ENCODE measurements at places on chromosomes 12 and 14.

DNA sequence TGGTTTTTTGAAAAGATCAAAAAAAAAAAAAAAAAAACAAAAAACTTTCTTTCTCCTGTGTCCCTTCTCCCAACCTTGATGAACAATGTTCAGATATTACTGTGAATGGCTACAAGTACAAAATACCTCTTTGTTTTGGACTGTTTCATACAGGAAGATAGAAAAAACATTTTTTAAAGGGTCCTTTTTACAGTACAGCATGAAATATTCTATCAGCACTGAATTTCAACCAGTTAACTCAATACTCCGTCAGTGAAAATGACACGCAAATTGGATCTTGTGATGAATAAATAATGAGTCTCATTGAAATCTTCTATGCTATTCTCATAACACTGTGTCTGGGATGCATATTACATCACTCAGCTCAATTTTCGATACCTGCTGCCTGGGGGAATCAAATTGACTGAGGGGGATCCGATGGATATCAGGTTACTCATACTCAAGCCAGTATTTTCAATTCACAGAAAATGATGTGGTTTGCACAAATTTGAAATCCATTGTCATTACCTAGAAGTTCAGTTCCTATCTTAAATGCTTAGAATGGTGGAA, 179.6 kb downstream of the TMTC2 start:
- no peak for DNase-seq

DNA sequence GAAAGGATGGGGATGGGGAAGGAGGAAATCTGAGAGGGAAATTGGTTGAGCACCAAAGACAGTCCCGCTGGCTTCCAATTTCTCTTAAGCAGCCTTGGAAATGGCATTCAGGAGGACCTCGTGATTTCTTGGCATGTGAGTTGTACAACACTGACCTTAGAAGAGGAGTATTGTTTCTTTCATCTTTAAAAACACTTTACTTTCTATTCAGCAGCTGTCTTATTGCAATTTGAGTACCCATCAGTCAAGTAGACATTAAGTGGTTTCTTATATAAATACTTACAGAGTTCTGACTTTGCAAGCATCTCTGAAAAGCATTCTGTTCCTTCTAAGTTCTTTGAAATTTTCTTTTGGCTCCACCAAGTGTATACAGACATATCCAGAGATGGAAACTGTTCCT, 83.2 kb downstream of the LMNTD1 start:
- no peak for DNase-seq

GRCh38 chr14:60848066-60848465, 113.5 kb downstream of the MNAT1 start:
- DNase-seq = no peak

DNA sequence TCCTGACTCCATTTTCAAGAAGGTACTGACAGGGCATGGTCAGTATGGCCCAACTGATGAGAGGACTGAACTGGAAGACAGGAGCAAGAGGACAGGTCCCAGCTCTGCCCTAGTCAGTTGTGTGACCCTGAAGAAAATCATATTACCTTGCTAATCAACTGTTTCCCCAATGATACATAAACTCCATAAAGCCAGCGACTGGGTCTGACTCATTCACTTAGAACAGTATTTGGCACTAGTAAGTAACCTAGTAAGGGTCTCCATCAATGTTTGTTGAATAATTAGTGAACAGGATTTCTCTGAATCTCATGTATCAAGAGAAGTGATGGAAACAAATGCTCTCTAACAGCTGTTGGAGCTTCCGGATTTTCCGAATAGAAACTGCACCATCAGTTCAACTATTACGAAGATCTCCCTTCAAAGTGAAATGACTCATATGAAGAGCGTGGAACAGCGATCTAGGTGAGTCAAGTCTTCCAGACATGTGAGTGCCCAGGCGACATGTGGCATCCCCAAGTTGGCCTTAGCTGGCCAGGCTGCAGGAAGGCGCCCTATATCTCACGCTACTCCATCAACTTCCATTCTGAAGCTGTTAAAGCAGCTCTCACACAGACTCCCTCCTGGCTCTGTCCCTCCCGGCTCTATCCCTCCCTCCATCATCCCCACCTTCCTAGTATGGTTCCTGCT, 94.5 kb downstream of the TTC7B start:
- DNase-seq = no peak

DNA sequence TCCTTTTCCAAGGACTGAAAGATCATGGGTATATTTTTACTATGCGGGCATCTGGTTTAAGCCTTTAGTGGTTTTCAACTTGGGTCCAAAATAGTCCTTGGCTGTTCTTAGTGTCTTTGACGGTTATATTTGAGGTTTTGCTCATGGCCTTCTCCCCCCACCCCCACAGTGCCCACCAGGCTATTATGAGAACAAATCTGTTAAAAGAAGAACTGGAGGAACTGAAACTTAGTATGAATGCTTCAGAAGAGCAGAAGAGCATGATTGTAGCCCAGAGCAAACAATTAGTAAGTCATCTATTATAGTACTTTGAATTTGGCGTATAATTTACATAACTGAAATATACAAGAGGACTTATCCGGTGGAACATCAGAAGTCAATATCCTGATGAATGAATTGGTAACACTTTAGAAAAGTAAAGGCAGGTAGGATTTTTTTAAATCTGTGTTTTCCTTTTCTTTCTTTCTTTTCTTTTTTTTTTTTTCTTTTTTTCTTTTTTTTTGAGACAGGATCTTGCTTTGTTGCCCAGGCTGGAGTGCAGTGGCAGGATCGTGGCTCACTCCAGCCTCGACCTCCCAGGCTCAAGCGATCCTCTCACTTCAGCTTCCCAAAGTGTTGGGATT, 71.8 kb upstream of the BCAT1 start:
- DNase-seq = no peak

- DNase-seq = no peak
Measured at GRCh38 chr14:93962701-93963601, 13.4 kb downstream of the ASB2 start.

- no peak for DNase-seq
Measured at GRCh38 chr14:53331921-53332320, 178.8 kb upstream of the DDHD1 start.

DNA sequence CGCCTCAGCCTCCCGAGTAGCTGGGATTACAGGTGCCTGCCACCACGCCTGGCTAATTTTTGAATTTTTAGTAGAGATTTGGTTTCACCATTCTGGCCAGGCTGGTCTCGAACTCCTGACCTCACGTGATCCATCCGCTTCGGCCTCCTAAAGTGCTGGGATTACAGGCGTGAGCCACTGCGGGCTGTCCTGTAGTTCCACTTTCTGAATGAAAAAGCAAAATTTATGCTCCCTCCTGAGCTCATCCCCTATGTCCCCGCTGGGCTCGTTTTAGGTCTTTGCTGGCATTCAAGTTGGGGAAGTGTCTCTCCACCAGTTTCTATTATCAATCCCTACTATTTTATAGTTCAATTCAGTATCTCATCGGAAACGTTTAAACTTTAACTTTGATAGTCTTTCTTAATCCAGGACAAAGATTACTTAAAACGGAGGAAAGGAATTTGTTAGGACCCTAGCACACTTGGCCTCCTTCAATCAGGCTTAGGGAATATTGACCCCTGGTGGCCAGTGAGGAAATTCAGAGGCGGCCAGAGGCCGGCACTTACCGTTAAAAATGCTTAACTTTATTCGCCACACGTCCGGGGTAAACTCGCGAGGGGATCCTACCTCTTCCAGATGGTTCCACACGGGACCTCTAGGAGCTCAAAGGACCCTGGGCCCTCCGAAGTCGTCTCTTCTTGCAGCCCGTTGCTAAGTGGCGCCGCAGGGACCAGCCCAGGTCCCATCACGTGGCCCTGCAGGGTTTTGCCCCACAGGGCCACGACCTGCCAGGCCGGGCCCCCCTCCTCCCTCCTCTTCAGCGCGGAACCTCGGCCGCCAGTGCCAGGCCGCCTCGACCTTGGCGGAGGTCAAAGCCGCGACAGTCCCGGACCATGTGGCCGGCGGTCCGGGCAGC, 11.4 kb upstream of the DNAL1 start:
- DNase-seq = no peak

DNA sequence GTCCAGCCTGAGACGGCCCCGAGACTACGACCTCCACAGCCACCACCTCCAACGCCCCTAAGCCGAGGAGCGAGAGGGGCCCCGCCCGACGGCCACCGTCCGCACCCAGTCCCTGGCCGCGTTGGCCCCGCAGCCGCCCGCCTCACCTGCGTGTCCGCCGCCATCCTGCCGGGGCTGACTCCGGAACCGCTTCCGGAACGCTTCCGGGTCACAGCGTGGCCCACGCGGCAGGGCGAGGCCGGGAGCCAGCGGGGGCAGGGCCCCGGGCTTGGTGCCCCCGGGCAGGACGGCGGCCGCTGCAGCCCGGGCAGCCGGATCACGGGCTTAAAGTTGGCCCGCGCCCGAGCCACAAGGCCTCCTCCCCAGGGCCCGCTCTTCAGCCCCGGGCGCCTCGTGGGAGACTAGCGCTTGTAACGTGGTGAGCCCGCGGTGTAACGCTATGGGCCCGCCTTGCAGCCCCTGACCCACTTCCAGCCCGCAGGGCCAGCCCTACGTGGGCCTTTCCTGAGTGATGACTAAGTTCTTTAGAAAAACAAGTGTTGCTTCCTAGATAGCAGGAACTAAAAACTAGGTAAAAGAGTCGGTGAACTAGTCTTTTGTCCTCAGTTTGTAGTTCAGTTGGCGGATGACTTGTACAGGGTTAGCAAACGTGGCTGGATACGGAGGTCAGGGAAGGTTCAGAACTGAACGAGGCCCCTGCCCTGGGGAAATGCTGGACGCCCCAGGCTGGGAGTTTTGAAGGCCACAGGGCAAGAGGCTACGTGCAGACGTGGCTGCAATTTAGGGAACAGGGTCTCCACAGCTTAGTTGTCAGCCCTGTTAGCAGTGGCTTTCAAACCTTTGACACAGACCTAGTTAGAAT, at the start of gene GCN1:
TSS of gene GCN1 (minus strand) at position 182 of the 862 bp plus-strand sequence. CDS start at position 164, 18 bp downstream.
- no peak for DNase-seq

DNA sequence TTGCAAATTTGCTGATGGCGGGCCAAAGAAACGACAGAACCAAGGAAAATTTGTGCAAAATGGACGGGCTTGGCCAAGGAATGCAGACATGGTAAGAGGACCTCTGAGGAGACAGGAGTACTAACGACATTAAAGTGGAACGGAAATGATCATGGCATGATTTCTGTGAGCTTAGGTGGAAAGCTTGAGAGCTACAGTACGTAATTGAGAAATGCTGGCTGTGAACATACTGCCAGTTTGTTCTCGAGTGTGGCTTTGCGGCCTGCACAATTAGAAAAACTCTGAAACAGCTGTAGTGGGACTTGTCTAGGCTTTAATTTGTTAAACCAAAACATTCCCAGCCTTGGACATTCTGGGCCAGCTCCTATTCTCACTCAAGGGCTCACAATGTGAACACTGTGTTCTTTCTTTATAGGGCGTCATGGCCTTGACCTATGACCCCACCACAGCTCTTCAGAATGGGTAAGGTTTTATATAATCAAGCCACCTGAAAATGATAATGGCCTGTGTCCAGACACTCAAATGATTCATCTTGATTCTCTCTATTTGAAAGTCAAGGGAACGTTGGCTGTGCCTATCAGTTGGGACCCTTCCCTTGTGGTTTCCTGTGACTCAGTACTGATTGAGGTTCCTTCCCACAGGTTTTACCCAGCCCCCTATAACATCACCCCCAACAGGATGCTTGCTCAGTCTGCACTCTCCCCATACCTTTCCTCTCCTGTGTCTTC, 48.5 kb downstream of the BAZ2A start:
- no peak for DNase-seq

DNA sequence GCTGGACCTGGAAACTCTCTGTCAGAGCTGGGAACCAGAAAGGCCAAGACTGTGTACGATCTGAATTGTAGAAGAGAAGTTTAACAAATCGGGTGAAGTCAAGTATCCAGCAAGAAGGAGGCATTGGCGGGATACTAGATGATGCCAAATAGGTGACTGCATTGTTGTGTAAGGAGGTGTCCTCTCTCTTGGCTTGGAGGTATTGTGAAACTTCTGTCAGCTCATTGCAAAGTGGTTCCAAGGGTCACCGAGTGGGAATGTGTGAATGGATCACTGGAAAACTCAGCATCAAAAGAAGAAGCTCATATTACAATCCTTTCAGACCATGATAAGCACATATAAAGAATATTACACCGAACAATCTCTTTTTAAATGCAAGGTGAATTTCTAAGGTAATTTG, 11.7 kb downstream of the NAV3 start:
- DNase-seq = no peak

DNA sequence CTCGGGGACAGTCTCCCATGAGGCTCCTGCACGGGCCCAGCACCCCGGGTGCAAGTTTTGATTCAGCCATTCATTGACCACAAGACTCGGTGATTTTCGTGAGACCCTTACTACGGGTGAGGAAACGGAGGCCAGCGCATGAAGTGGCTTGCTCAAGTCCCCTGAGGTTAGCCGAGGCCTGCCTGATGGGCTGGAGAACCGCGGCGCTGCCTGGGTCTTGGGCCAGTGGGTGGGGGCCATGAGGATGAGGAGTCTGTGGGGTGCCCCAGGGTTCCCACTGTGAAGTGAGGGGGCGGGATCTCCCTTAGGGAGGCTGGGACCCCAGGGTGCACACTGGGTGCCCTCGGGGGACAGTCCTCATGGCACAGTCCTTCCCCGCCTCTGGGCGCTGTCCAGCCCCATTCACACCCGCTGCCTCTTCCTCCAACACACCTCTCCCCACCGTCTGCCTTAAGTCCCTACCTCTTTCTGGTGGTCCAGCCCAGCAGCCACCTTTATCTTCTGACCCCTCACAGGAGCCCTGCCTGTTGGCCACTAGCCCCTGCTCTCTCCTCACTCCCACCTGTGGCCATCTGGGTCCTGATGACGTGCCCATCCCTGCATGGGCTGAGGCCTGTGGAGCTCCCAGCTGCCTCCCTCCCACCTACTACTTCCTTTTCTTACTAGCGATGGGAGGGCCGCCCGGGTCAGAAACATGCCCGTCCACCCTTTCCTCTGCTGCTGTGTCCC, 16.3 kb downstream of the BEGAIN start:
- DNase-seq = no peak

DNA sequence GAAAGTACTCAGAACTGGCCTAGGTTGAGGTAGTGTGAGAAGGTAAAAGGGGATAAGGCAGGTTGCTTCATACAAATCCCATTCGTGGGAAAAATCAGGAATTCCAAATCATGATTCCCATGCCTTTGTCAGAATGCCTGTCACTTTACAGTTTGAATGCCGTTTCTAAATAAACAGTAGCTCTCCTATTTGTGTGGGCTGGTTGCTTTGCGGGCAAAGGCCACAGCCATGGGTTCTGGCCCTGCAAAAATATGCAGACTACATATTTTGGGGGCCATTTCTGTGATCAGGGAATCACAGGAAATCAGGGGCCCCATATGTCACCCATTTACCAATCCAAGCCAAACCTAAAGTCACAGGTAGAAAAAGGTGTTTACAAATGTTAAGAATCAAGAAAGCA, 161.3 kb upstream of the BMP4 start:
- no peak for DNase-seq

DNA sequence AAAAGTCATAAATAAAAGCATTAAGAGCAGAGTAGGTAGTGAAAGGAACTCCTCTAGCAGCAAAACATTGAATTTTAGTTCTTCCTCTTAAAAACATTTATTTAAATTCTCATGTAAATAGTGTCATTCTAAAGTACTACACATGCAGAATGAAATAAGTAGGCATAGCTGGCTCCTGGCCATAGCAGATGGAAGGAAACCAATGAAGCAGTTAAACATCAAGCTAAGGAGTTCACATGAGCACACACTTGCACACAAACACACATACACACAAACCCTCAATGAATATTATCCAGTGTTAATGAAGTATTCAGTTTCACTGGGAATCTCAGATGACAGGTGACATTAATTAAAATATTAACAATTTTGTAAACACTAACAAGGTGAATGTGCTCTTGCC, 69.3 kb downstream of the SLC35F4 start:
- DNase-seq = no peak

- DNase-seq = no peak
Measured at GRCh38 chr14:24259282-24260025, 3.5 kb downstream of the TGM1 start.

Measured in GM04503 (cell line).